ENCODE measurements at places on chromosomes 16 and 17. TPM values are rescaled to one million over a fixed set of nuclear protein-coding genes. Genes with fewer than 3 reads are reported as not detected.

Gene TMC5
- total RNA-seq = 2.3 TPM

Gene MT1A
- not detected for total RNA-seq

Gene CBX2
- 77.4 TPM for total RNA-seq

Gene CACNG1
- not detected for total RNA-seq

DNA sequence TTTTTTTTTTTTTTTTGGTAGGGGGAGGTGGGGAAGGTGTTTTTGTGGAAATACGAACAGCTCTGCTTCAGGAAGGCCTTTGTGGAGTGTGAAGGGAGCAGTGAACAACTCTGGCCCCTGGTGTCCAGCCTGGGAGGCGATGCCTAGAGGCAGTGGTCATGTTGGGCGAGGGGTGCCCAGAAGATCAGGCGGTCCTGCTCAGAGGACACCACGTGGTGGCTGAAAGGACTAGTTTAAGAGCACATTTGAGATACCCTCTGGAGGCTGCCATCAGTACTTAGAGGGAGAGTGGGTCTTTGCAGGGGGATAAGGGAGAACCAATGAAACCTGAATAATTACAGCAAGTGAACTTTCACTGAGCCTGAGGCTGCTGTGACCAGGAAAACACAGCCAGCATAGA, 40.1 kb upstream of the RHOT1 start:
- DNase-seq = no peak

GRCh38 chr16:84141143-84141670, 3.8 kb downstream of the HSDL1 start:
- DNase-seq = no peak

DNA sequence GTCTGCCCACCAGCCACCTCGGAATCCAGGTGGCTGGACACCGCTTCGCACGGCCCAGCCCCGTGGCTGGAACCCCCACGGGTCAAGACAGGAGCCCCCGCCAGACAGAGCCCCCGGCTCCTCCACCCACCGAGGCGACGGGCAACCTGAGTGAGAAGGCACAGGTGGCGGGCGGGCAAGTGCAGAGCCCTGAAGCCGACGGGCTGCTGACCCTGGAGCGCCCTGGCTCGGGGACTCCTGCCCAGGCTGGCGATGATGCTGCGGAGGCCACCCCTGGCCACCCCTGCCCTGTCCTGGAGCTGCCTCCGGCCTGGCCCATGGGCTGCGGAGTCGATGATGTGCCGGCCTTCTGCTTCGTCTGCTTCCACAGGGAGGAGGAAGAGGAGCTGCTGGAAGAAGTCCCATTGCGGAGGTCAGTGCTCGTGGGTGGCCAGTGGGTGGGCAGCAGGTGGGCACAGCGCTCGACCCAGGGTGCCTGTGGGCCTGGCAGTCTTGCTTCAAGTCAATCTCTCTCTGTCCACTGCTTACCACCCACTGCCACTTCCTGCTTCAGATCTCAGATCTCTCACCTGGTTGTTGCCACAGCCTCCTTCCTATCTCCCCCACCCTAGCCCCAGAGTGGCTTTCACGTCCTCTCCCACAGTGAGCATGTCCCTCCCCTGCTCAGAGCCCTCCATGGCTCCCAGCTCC, 33.1 kb upstream of the SBK1 start:
- DNase-seq = no peak

DNA sequence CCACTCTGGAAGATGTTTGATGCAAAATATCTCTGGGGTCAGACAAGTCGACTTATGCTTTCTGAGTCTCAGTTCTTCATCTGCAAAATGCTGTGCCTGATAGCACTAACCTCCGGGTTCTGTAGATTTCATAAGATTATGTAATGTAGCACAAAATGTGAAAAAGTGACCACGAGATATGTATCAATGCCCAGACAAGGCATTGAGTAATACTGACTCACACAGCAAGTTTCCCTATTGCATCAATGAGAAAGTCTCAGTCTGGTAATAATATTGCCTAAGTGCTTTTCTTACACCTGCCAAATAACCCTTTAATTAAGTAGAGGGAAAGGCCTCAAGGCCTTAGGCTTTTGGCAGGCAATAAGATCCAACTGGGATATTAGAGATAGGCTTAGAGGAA, 41.4 kb upstream of the MMP2 start:
- DNase-seq = no peak

DNA sequence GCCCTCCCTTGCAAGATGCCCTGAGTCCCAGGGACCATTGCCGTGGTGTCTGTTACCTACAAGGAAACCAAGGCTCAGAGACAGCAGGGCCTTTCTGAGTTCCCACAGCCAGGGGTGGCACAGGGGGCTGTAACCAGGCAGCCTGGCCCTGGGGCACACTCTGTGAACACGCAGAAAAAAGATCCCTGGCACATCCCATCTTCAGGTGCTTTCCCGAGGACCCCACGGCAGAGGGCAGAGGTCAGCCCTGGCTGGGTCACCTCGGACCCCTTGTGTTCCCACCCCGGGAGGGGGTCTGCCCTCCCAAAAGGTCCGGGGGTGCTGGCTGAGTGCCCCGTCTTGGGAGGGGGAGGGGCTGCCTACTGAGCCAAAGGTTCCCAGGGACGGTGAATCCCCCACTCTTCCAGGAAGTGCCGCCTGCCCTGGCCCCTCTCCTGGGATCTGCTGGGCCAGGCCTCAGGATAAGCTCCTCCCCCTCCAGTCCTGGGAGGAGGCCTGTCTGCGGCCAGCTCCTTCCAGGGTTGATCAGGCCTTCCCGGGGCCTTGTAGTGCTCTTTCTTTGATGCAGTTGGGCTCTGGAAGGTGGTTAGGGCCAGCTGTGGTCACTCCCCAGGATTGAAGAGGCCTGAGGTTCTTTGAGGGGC, 8.1 kb downstream of the GLIS2 start:
- peak; percentile 78 for DNase-seq

DNA sequence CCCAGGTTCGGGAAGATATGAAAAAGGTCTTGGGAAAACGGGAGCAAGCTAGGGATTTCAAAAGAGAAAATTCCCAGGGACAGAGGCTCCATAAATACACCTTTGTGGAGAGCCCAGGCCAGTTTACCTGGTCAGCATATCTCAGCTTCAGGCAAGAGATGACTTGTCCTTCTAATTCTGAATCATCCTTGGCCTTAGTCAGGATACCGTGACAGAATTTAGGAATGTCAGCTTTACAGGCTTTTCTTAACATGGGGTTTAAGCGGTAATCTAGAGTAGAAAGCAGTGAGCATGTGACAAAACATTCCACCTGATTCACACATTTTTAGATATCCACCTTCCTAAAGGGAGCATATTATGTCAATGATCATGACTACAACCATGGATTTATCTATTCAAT, 41.1 kb upstream of the CLEC18B start:
- DNase-seq = no peak

DNA sequence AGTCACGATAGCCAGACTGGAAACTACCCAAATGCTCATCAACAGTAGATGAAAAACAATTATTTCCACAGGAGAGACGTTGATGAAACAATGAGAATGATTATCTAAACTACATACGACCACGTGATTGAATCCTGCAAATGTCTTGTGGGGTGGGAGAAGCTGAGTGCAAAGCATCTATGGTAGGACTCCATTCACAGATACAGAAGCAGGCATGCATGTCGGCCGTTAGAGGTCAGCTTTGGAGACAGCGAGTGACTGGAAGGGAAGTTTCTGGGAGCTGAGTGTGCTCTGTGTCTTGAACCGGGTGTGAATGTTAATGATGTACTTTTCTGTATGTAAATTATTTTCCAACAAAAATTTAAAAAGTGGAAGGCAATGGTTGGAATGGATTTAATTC, 71.5 kb upstream of the DNAJA2 start:
- DNase-seq = no peak

DNA sequence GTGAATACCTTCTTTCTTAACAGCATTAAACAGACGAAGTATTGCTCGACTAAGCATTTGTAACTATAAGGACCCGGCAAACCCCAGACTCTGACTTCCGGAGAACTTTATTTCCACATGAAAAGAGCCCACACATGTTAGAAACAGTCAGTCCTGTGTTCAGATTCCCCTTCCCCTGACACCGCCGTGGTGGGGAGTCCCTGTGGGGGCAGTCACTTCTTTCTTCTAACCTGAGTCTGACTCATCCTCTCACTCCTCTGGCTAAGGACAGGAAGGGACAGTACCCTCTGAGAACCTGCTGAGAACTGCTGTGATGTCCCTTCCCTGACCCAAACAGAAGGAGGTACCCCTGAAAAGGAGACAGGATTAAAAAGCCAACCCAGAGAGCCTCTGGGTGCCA, 165.1 kb downstream of the XYLT1 start:
- DNase-seq = no peak

DNA sequence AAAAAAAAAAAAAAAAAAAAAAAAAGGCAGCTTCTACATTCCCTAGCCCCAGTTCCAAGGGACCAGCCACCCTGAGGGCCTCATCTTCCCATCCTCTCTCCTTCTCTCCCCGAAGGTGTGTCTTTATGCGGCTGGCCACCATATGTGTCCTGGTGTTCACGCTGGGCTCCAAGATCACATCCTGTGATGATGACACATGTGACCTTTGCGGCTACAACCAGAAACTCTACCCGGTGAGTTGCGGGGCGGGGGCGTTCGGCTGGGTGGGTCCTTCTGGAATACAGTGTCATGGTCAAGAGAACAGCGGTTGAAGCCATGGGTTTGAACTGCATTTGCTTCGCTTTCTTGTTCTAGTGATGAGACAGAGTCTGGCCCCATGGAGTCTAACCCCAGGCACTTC, 22.6 kb upstream of the COQ7 start:
- DNase-seq = no peak

Measured in H9 (cell line).